ENCODE measurements at places on chromosomes 3 and 15.

DNA sequence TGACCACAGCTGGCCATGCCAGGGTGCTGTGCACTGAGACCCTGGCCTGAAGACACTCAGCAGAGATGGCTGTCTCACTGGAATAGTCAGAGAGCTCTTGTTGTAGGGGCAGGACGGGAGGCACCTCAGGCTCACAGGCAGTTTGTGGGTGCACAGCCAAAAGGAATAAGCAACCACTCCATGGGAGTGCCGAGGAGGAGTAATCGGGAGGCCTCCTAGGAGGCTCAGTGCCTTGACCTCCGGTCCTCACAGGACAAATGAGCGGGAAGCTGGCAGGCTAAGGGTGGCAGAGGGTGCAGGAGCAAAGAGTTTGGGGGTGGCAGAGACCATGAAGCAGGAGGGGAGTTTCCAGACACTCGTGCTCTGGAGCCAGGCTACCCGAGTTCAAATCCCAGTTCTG, 81.7 kb downstream of the SMAD6 start:
- DNase-seq, result no peak

- peak; percentile 44 for DNase-seq
Measured at GRCh38 chr3:30156586-30157498, 449.6 kb upstream of the TGFBR2 start.

DNA sequence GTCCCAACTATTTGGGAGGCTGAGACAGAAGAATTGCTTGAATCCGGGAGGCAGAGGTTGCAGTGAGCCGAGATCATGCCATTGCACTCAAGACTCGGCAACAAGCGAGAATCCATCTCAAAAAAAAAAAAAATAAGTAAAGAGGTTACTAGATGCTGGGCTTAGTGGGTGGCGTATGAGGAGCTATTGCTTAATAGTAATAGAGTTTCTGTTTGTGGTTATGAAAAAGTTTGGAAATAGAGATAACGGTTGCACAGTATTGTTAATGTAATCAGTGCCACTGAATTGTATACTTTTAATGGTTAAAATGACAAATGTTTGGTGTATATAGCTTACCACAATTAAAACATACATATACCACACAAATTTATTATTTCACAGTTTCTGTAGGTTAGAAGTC, 14.7 kb upstream of the HHATL start:
- no peak for DNase-seq

DNA sequence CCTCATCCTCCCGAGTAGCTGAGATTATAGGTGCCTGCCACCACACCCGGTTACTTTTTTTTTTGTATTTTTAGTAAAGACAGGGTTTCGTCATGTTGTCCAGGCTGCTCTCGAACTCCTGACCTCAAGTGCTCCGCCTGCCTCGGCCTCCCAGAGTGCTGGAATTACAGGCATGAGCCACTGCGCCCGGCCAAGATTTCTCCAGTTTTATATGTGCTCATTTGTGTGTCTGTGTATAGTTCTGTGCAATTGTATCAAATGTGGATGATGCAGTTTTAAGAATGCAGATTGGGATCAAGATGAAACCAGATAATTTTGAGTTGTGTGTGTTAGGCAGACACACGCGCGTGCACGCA, 68.3 kb downstream of the SLCO3A1 start:
- DNase-seq, result no peak

DNA sequence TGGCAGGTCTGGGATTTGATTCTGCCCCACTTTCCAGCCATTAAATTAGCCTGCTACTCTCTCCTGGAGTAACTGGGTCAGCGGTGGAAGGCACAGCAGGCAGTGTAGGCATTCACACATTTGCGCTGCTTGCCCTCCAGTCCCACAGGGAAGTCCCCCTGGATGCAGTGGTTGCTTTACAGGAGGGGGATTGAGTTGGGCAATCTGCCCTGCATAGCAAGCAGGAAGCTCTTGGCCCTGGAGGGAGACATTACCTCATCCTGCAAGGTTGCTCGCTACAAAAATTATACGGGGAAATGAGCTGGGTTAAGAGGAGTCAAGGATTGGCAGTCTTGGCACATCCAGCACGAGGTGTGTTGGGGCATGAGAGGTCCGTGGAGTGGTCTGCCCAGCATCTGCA, 14.8 kb downstream of the MCM2 start:
- DNase-seq, result peak; percentile 36

DNA sequence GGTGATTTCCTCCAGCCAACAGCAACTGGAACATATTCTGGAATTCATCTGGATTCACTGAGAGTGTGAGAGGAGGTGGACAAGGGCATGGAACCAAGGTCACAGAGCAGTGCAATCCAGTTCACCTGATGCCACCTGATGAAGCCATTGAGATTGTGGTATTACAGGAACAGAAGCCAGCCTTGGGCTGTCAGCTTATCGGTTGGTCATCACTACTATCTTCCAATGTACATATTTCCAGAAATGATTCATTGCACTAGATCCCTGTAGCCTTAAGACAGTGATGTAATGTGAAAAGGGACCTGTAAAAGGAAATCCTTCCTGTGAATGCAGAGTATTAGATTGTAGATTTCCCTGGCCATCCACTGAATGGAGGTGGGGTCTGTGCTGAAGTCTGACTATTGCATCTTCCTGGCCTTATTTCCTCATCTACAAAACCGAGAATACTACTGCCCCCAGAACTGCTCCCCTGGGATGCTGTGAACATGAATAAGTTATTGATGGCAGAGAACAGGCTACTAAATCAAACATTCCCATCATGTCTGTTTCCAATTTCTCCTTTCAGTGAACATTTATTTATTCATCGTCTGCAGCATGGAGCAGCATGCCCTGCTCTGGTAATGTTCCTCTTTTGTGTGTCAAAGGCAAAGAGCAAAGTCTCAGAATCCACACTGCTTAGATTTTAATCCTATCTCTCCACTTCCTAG, 47.4 kb upstream of the TPM1 start:
- peak; percentile 58 for DNase-seq

- peak; percentile 10 for DNase-seq
Measured at GRCh38 chr3:42729404-42730145, 27.0 kb upstream of the HHATL start.

DNA sequence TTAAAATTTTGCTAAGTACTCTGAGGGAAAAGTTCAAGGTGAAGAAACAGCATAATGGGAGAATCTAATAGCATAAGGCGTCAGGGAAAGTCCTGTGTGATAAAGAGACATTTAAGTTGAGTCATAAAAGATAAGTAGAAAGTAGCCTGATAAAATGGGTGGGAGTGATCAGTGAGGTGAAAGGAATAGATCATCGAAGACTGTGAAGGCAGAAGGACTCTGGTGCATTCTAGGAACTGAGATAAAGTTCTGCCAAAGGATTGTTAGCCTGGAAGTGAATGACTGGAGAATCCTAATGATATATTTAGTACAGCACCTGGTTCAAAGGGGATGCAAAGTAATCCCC, 149.9 kb downstream of the CFAP20DC start:
- DNase-seq, result no peak

DNA sequence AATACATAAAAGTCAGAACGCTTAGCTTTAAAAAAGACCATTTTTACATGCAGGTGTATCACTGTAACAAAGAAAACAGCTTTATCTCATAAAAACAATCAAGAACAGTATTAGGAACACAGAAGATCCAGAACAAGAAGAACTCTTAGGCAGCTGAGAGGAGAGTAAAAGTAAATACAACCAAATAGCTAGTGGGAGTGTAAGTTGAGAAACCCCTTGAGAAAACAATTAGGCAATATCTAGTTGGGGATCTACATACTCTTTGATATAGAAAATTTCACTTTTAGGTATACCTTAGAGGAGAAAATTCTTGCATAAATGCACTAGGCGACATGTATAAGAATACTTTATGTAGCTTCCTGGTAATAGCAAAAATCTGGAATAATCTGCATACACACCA, 7.5 kb downstream of the TMF1 start:
- peak; percentile 45 for DNase-seq
